ENCODE measurements at places on chromosomes 1 and 21.

- ATAC-seq = peak; percentile 75
Observed at GRCh38 chr1:178725466-178726086, 532 bp downstream of the RALGPS2 start.

GRCh38 chr21:45261093-45261492 is 26.6 kb downstream of the POFUT2 start:
- ATAC-seq = no peak

DNA sequence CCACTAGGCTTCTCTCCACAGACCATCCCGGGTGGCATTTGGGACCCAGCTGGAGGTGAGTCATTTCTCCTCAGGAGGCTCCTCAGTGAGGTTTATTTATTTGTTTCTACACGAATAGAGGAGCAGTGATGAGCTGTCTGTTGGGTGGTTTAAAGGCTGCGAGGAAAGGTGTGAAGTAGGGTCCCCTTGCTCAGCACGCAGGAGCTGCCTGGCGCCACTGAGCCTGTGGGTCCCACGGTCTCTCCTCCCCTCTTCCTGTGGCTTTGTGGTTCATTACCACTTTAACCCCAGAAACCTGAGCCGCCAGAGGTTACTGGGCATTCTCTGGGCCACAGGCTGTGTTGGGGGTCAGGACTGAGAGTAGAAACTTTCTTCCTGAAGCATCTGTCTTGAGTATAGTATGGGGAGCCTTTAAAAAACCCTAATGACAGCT is 39.9 kb downstream of the IL6R start:
- no peak for ATAC-seq

- ATAC-seq = peak; percentile 64
Observed at GRCh38 chr21:42010507-42011495, 641 bp upstream of the ZBTB21 start.

DNA sequence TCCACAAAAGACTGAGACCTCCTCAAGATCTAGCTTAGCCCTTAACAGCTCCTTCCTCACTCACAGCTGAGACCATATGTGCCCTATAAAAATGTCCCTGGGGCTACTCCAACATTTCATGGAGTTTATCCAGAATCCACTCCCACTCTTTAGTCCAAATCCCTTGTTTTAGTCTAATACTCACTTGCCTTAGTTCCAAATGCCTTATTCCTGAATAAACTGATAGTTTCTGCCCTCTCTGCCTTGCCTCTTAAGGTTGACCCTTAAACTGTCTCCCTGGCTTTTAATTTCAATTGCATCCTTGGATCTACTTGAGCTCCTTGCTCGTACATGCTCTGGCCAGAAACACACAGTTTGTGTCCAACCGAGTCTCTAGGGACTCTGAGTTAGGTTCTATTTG is 47.3 kb upstream of the LYPLAL1 start:
- ATAC-seq = no peak

DNA sequence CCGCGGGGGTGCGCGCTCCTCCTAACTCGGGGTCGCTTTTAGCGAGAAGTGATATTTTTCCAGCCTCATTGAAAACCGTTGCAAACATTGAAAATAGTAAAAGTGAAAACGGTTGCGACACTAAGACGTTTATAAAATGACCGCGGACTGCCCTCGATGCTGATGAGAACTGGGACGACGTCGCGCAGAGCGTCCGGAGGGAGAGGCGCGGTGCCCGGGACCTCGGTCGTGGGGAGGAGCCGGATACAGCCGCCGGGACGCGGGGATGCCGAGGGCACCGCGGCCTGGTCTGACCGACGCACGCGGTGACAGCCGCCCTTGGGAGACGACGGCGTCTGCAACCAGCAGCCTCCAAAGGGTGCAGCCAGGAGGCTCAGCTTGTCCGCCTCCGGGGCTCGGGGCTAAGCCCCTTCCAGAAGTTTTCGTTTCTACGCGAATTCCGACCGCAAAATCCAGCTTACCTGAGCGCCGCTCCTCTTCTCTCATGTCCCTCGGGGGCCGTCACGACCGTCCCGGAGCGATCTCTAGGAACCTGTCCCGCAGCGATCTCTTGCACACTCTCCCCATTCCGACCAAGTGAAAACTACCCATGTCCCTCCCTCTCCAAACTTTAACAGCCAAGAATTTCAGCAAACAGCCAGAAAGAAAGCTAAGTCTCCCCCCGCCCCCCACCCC is 144.4 kb upstream of the ETS2 start:
- ATAC-seq = peak; percentile 53

GRCh38 chr21:28632755-28633408 is 359.8 kb downstream of the LTN1 start:
- peak; percentile 8 for ATAC-seq

GRCh38 chr1:157347506-157347905 is 204.8 kb downstream of the FCRL5 start:
- ATAC-seq = no peak

- no peak for ATAC-seq
Observed at GRCh38 chr21:35559829-35560225, 500.5 kb downstream of the SETD4 start.

DNA sequence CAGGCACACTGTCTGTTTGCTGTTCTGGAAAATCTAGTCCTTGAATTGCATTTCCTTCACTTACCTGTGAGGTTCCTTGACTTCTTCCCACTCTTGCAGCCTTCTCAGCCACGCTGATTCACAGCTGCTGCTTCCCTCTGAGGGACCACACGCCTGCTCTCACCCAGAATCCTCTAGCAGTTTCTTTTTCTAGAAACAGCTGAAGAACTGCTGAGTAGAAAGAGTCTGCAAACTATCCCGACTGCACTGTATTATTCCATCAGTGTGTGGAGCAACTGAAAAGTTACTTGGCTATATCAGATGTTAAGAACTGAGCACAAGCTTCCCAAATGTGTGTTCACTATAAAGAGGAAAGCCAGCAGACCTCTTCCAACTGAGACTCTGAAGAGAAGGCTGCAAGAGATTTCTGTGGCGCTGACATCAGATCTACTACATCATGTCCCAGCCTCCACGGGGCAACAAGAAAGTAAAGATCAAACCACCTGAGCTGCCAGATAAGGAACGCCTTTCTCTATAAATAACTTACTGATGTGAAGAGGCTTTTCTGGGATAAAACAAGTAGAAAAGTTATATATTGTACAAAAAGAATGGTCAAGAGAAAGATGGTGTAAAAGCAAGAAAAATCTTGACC is 226.6 kb downstream of the RERE start:
- ATAC-seq = peak; percentile 38

- ATAC-seq = no peak
Observed at GRCh38 chr1:248691567-248692155, 10.9 kb downstream of the OR14I1 start.

Measured in motor neuron (in vitro differentiated cells).